ENCODE measurements at places on chromosomes 2 and 18.
A peak's percentile ranks its signal among the peaks of the same experiment; 100 is the strongest.

GRCh38 chr2:140580532-140581151, 1550.2 kb downstream of the LRP1B start:
- DNase-seq = peak; percentile 62

GRCh38 chr2:216519154-216519762, 20.6 kb downstream of the RPL37A start:
- no peak for DNase-seq

DNA sequence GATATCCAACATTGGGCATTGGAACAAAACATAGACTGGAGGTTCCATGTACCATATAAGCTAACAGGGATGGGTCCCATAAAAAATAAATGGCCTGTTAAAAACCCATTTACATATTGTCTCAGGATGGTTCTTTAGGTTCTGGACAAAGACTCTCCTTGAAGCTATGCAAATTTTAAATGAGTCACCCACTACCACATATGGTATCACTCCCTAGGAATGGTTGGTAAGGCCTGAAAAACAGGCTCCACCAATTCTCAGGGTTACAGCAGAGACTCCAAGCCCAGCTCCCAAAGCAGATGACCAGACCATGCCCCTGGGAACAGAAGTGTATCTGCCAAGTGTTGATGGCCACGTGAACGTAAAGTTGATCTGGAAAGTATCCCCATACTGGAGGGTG, 190.7 kb upstream of the SPHKAP start:
- no peak for DNase-seq

DNA sequence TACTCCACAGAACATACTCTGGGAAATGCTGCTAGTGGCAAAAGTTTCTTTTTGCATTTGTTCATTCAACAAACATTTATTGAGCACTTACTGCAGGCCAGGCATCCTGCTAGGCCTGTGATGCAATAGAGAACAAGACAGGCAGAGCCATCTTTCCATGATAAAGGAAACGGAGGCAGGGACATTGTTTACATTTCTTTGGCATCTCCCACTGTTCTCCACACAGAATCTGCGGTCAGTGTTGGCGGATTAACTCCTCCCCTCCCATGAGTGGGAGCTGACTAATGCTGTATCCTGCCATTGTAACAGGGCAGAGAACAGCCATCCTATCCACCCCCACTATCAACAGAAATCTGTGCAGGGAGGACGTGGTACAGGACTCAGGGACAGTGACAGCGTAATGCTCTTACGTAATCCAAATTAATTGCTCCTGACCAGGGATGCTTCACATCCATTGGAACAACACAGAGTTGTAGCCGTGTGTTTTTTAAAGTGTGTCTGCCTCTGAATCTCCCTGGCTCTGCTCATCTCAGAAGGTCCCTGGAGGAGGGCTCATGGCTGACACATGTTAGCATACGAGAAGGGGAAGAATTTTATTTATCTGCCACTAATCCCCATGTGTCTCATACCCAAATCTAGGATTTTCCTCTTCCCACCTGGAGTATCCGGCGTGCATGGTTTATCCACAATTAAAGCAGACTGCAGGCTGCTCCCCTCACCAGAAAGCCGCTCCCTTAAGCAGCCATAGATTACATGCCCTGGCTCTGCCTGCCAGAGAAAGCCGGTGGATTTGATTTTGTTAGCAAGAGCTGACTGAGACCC, 32.3 kb downstream of the STEAP3 start:
- peak; percentile 96 for DNase-seq

DNA sequence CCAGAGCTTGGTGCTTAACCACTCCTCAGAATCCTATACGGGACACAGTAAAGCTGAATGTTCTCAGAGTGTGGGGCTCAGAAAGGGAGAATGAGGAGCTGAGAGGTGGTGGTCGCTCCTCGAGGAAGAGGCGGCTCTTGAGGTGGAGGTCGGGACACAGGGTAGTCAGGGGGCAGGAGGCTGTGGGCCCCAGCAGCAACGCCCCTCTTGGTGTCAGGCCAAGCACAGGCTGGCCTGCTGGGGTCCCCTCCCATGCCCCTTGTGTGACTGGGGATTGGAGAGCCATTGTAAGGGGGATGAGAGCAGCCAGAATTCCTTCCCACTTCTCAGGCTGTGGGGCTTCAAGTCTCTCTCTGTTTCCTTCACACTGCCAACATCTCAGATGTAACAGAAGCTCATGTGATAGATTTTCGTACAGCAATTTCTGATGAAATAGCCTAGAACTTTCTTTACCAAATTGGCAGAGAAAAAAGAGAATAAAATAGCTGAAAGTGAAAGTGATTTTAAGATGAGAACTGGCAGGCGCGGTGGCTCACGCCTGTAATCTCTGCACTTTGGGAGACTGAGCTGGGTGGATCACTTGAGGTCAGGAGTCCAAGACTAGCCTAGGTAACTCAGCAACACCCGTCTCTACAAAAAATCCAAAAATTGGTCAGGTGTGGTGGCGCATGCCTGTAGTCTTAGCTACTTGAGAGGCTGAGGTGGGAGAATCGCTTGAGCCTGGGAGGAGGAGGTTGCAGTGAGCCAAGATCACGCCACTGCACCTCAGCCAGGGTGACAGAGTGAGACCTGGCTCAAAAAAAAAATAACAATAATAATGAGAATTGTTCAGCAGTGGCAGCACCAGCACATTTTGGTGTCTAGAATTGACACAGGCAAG, 61.1 kb upstream of the RPL31 start:
- DNase-seq = no peak

GRCh38 chr2:135947483-135947882, 37.9 kb downstream of the DARS1 start:
- no peak for DNase-seq

DNA sequence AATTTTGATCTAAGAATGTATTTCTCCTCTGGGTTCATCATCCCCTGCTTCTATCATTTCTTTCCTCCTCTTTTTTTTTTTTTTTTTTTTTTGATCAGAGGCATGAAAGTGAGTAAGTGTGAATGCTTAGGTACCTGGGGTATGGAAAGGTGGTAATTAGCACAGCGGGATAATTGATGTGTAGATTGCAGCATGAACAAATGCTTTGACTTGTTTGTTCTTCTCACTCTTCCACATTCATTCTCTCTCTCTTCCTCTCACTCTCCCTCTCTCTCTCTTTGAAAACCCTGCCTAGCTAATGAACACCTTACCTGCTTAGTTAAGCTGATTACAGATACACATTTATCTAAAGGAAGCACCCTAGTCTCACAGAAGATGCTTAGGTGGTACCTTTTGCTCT, 74.7 kb downstream of the ZEB2 start:
- no peak for DNase-seq

GRCh38 chr2:189231719-189232323, 52.3 kb upstream of the COL5A2 start:
- DNase-seq = no peak
